ENCODE measurements at places on chromosomes 11 and 22.

DNA sequence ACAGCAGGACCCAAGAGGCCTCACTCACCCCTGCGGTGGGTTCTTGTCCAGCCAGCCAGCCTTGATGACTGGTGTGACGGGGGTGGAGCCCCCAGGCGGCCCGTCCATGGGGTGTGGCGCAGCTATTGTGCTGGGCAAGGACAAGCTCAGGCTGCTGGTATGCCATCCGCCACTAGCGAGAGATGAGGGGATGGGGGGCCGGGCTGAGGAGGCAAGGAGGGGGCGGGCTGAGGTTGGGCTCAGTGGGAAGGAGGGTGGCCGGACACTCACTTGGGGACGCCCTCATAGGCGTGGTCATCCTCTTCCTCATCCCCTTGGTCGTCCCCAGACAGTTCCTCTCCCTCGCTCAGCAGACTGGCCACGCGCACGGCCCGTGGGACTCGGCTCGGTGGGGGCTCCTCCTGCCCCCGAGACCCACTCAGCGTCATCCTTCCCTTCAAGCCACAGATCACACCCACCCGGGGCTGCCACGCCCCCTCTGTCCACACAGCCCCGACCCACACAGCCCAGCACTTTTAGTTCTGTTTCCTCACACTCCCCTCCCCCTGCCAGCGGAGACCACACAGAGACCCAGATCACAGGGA lies 38.0 kb upstream of the PDE2A start:
- no peak for DNase-seq

GRCh38 chr11:117221775-117222517 lies 9.9 kb downstream of the PCSK7 start:
- DNase-seq, result no peak

GRCh38 chr11:33579101-33579500 lies 121.5 kb downstream of the C11orf91 start:
- no peak for DNase-seq

GRCh38 chr11:30789270-30789669 lies 203.1 kb upstream of the MPPED2 start:
- DNase-seq, result no peak

GRCh38 chr11:130798280-130798679 lies 118.0 kb downstream of the SNX19 start:
- no peak for DNase-seq

GRCh38 chr11:125949271-125950177 lies 3.7 kb downstream of the VSIG10L2 start:
- DNase-seq, result no peak

DNA sequence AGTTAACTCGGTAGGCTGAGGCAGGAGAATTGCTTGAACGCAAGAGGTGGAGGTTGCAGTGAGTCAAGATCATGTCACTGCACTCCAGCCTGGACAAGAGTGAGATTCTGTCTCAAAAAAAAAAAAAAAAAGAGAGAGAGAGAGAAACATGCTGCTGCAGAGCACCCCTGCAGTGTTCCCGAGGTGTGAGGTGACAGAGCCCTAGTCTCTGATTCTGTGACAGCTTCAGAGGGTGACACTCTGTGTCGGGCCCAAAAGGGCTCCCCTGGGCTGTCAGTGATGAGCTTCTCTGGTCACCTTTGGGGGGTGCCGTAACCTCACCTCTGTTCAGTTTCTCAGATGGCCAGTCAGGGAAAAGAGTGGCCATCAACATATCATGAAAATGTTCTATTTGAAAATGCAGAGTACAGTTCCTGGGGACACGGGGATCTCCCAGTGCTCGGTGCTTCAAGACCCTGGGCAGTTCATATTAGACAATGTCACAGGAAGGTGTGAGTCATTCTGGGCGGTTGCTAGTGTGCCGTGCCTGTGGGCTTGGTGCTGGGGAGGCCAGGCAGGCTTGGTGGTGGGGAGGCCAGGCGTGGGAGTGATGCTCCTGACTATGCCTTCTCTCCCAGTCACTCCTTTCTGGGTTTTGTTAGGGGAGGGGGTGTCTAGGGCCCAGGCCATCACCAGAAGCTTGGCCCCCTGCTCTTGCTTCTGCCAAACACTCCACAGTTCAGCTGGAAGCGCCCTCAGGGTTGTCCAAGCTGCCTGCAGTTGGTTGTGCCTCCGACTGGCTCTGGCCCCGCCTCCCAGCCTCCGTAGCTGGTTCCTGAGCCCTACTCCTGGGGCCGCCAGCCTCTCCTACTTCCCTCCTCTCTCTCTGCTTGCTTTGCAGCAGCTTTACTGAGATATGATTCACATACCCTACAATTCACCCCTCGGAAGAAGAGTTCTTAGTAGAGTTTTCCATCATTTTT lies 52.5 kb upstream of the CLDN5 start:
- DNase-seq, result peak; percentile 67

DNA sequence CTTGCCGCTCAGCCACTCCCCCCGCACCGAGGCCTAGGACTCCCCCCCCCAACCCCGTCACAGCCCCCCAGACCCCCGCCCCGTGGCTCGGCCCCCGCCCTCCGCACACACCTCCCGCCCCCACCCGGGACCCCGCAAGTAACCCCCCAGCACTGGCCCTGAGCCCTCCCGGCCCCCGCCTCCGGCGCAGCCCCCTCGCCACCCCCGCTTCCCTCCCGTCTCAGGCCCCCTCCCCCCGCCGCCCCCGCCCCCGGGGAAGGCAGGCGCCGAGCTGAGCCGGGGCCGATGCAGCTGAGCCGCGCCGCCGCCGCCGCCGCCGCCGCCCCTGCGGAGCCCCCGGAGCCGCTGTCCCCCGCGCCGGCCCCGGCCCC lies 1.5 kb downstream of the SHANK3 start:
- no peak for DNase-seq

DNA sequence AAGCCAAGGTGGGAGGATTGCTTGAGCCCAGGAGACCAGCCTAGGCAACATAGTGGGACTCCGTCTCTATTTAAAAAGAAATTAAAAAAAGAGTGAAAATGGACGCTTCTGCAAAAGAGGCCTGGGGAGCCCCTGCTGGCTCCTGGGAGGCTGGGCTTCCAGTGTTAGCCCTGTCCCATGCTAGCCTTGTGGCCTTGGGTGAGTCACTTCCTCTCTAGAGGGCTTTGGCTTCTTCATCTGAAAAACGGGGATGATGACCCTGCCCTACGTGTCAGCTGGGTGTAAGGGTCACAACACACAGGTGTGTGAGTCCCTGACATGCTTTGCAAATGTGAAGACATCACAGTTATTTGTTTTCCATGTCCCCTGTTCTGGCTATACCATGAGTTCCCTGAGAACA lies 32.8 kb downstream of the FAM227A start:
- no peak for DNase-seq
